ENCODE measurements at places on chromosomes 2 and 18. TPM values are rescaled to one million over a fixed set of nuclear protein-coding genes. Genes with fewer than 3 reads are reported as not detected.
A peak's percentile ranks its signal among the peaks of the same experiment; 100 is the strongest.

DNA sequence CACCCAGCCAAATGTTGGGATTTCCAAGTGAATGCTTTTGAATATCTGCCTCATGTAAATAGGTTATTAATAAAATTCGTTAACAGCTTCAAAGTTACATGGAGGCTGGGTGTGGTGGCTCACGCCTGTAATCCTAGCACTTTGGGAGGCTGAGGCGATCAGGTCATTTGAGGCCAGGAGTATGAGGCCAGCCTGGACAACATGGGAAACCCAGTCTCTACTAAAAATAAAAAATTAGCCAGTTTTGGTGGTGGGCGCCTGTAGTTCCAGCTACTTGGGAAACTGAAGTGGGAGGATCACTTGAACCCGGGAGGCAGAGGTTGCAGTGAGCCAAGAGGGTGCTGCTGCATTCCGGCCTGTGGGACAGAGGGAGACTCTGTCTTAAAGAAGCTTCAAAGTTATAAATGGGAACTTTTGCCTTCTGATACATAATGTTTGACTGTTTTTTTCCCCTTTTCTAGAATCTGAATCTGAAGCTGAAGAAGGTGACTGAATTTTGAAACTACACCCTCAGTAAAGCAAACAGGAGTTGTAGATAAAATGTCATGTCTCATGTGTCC, 10.1 kb downstream of the BZW1 start:
- DNase-seq = no peak

GRCh38 chr2:64837925-64838641, 151.1 kb upstream of the SLC1A4 start:
- DNase-seq = no peak

DNA sequence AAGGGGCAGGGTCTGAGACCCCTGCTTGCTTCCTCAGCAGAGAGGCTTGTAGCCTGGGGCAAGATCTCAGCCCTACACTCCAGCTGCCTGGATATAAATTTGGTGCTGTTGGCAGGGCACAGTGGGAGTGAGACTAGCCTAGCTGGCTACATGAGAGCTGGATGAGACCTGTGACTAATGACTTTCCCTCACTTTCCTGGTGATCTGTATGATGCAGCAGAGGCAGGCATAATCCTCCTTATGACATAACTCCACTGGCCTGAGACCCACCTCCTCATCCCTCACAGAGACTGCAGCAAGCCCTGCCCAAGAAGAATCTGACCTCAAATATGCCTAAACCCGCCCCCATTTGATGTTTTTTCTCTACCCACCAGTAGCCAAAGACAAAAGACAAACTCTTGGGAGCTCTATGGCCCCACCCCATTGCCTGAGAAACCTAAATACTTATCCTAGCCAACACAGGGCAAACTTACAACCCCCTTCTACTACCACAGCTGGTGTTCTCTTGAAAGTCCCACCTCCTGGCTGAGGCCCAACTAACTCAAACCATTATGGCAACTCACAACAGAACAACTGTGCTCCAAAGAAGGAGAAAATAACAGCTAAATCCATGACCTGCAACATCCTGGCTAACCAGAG, 102.7 kb downstream of the NR4A2 start:
- no peak for DNase-seq

GRCh38 chr18:21612125-21613039, at the start of gene SNRPD1:
Gene SNRPD1, plus strand, starts transcription at chr18:21612314. Its CDS starts 116 bp downstream, at chr18:21612430.
- peak; percentile 95 for DNase-seq

The CABLES1 gene
- 34.6 TPM for total RNA-seq
